ENCODE measurements at places on chromosomes 7 and 10. TPM values are rescaled to one million over a fixed set of nuclear protein-coding genes. Genes with fewer than 3 reads are reported as not detected.

DNA sequence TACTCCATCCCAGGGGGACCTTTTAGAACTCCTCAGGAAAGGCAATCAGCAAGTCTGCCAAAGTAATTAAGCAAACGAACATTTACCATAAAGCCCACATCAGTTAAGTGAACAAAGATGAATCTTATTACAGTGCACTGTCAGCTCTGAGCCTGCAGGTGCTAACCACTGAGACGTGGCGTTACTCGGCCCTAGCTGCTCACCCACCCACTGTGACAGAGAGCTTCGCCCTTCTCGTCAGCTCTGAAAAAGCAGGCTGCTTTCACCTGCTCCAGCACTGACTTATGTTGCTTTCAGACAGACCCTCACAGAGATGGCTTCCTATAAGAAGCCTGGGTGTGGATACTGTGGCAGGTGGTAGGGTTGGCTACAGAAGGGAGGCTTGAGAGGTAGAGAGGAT, 57.7 kb upstream of the KCNIP2 start:
- H3K4me1 ChIP-seq, result peaks cover 11% of the 10 kb centered on the region
- H3K36me3 ChIP-seq, result no peaks in the 10 kb centered on the region
- no peaks in the 10 kb centered on the region for H3K27me3 ChIP-seq
- no peak overlapping the region for H3K4me3 ChIP-seq

Gene STEAP4
- total RNA-seq, result 18.7 TPM

Gene AKR1C8
- 18.0 TPM for total RNA-seq

Gene UPP1
- total RNA-seq, result 17.6 TPM

- H3K4me3 ChIP-seq, result no peak overlapping the region
- H3K27me3 ChIP-seq, result no peaks in the 10 kb centered on the region
- no peak overlapping the region for H3K27ac ChIP-seq
- peaks cover 9% of the 10 kb centered on the region for H3K4me1 ChIP-seq
- no peaks in the 10 kb centered on the region for H3K36me3 ChIP-seq
Observed at GRCh38 chr10:58517491-58518355, 5.1 kb downstream of the BICC1 start.

GRCh38 chr10:105644091-105644490, 1003.0 kb downstream of the SORCS3 start:
- no peak overlapping the region for H3K27ac ChIP-seq
- DNase-seq, result no peak
- no peak overlapping the region for H3K4me3 ChIP-seq
- no peaks in the 10 kb centered on the region for H3K27me3 ChIP-seq
